ENCODE measurements at places on chromosomes 12 and 14.

- no peak for DNase-seq
Observed at GRCh38 chr12:70543444-70543843, 93.8 kb downstream of the PTPRB start.

DNA sequence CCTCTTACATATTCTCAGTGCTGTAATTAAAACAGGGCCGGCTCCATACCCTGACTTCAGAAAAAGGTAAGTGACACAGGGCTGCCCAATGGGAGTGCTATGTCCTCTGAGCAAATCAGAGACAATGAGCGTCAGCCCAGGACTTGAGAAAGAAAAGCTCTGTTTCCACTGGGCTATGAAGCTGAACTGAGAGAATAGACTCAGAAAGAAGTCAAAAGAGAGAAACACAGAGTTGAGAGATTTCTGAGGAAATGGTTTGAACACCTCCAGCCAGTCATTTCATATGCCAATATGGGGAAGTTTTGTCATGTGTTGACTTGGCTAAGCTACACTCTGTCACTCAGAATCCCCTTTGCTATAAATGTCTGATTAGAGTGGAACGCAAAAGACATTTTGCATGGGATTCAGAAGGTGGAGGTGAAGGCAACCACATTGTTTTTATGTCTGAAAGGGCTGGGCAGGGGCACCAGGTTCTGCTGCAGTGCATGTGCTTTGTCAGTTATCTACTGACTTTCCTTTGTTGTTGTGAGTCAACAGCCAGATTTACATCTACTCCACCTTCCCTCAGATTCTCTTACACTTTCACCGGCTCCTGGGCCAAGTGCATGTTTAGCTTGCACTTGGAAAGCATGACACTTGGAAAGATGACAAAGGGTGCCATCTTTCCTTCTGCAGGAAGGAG is 313.3 kb downstream of the DUSP6 start:
- DNase-seq: no peak

- DNase-seq: no peak
Observed at GRCh38 chr12:62737615-62738014, 197.3 kb downstream of the PPM1H start.

GRCh38 chr14:24959791-24960331 is 90.1 kb downstream of the STXBP6 start:
- DNase-seq: no peak

DNA sequence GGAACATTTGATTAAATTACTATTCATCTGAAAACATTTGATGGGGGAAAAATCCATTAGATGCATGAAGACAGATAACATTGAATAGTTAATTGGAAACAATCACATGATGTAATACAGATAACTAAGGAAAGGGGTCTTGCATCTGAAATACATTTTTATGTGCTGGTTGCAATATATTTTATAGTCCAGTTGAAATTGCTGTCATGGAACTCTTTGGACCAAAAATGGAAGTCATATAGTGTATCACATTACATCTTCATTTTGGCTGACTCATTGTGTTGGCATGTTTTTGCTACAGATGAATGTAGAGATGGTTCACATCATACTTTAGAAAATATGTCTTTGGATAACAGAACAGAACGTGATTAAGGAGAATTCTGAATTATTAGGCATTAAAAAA is 43.0 kb upstream of the GNPNAT1 start:
- DNase-seq: no peak

All from anterior cingulate cortex (tissue), 58 donors.